ENCODE measurements at places on chromosomes 2 and 18.

DNA sequence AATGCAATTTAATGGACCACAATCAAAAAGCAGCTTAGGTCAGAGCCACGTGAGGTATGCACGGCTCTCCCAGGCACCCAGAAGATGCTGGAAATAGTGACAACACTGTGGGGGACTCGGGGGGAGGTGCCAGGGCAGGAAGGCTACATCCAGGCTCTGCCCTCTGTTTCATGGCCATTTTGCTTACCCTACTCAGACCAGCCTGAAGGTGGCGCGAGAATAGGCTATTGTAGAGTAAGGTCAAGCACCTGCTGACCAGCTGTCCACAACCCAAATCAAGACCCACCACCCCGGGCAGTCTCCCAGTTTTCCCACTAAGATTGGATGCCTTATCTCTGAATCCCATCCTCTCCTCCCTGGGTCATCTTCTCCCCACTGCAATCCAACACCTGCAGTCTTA, 115.7 kb downstream of the VIT start:
- no peak for DNase-seq

DNA sequence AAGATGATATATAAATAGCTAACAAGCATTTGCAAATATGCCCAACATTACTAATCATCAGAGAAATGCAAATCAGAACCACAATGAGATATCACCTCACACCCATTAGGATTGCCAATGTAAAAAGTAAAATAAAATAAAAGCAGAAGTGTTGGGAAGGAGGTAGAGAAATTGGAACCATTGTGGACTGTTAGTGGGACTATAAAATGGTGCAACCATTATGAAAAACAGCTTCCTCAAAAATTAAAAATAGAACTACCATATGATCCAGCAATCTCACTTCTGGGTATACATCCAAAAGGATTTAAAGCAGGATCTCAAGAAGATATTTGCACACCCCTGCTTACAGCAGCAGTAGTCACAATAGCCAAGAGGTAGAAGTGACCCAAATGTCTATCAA, 99.8 kb upstream of the DAPL1 start:
- no peak for DNase-seq

- DNase-seq, result no peak
Observed at GRCh38 chr2:83051538-83052170, 1407.4 kb downstream of the SUCLG1 start.

GRCh38 chr2:134791616-134792015, 46.8 kb upstream of the ACMSD start:
- DNase-seq, result no peak

GRCh38 chr2:152501666-152502065, 166.7 kb downstream of the FMNL2 start:
- no peak for DNase-seq

DNA sequence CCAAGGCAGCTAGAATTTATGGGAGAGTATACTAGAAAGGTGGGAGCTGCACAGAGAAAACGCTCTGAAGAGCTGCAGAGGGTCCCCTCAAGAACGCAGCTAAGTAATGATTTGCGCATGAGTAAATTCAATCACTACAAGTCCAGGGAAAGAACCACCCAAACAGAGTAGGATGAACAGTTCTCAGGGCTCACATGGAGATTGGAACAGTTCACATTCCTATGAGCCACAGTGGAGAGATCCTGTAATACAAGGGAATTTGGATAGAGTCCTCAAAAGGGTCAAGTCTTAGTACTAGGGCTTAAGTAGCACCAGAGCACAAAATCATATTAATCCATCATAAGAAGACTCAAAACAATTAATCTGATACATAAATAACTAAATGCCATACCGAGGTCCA, 12.7 kb downstream of the OLA1 start:
- DNase-seq, result no peak

DNA sequence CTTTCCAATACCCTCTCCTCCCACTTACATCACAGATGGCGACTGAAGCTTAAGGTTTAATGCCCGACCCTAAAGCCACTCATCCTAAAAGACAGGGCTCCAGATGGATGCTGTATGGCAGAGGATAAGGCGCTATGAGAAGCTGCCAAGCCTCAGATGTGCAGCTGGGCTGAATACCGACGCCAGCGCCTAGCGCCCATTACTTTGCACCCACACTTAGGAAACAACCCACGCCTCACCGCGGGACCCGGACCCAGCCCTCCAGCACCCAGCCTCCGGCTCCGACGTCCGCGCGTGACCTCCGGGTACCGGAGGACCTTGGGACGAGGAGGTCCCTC, 335 bp downstream of the TRAK2 start:
- no peak for DNase-seq

GRCh38 chr2:55875434-55876135, 48.0 kb downstream of the EFEMP1 start:
- no peak for DNase-seq

- DNase-seq, result no peak
Observed at GRCh38 chr2:1824202-1824905, 80.0 kb upstream of the PXDN start.
